NCI-H2081 treated with DMSO at 0.1 percent for 48 hours (cell line): ENCODE measurements at places on chromosomes 11 and 22.
A peak's percentile ranks its signal among the peaks of the same experiment; 100 is the strongest.

GRCh38 chr11:47099214-47099917, 77.3 kb downstream of the ARFGAP2 start:
- peak; percentile 85 for DNase-seq

GRCh38 chr22:45834241-45834640, 142.7 kb downstream of the WNT7B start:
- no peak for DNase-seq

- DNase-seq = no peak
These were observed 68.2 kb downstream of the GALNT18 start for GRCh38 chr11:11553573-11553972.

GRCh38 chr11:20068691-20069090, 91.6 kb downstream of the DBX1 start:
- DNase-seq = no peak
